ENCODE measurements at places on chromosomes 12 and 14. TPM values are rescaled to one million over a fixed set of nuclear protein-coding genes. Genes with fewer than 3 reads are reported as not detected.

DNA sequence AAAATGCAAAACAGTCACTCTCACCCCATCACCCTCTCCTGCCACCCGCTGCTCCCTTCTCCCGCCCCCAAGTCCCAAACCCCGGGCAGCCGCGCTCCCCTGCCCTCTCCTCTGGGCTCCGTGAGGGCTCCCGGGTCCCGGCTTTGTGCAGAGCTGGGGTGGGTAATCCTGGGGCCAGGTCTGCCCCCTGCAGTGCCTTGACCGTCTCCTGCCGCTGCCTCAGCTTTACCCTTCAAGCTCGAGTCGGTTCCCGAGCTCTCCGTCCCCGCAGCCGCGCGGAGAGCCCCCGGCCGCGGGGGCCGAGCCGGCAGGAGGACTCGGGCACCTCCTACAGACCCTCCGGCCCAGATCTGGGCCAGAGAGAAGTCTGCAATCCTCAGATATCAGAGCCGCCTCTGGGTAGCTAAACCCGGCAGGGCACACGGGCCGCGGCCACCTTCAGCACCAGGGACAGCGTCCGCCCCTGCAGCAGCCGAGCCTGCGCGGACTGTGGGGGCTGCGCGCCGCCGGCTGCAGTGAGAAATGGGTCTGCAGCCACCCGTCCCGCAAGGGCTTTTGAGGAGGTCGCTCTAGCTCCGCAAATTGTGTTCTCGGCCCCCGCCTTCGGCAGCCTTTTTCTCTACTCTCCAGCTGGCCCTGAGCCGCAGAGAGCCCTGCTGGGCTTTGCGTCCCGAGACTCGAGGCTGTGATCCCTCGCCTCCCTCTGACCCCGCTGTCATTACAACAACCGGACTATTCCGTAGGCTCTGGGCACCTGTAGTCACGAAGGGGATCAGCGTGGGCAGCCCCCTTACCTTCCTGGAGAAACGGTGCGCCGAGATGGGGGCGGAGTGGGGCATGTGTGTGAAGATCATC, 1.2 kb downstream of the PRMT8 start:
- DNase-seq = peak; percentile 77

DNA sequence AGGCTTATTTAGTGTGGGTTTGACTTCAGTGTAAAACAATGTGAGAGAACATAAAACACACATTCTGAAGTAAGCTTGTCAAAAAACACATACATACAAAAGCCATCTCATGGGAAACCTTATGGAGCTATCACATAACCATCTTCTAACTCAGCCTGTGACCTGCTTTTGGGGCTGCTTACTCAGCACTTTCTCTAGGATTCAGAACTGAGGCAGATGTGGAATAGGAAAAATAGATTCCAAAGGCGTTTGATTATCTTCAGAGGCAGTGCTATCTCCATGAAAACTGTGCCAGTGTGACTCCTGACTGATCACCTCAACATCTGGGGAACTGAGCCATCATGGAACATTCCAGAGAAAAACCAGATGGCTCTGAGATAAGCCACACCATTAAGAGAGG, 13.5 kb downstream of the HAL start:
- DNase-seq = no peak

- DNase-seq = no peak
Measured at GRCh38 chr14:99322731-99323599, 51.0 kb upstream of the BCL11B start.

The GLI1 gene
- 0.83 TPM for total RNA-seq

- no peak for DNase-seq
Measured at GRCh38 chr12:32302218-32303173, 96.9 kb upstream of the FGD4 start.

The PPM1A gene
- 88.5 TPM for total RNA-seq

The KRT78 gene
- not detected for total RNA-seq

The TAS2R19 gene
- 1.5 TPM for total RNA-seq

- DNase-seq = no peak
Measured at GRCh38 chr12:50642035-50642451, 121.9 kb upstream of the ATF1 start.

DNA sequence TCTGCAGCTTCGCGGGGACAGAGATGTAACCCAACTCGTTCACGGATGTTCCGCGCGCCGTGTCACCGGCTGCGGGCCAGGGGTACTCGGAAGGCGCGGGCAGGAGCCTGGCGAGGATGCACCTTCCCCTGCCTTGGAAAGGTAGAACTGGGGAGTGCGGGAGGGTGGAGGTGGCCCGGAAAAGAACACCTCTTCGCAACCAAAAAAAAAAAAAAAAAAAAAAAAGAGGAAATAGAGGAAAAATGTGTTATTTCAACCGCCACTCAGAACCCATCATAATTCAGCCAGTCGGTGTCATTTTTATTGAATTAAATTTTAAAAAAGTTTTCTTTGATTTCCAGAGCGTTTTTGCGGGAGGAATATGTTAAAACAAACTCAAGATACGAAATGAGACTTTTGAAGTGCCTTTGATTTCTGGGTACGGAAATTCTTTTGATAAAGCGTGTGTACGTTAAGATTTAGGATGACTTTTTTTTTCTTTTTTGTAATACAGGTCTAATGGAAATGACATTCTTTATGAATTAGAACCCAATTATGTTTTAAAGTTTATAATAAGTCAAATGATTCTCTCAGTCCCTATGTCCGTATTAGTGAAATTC, 8.9 kb downstream of the CDKN1B start:
- no peak for DNase-seq

DNA sequence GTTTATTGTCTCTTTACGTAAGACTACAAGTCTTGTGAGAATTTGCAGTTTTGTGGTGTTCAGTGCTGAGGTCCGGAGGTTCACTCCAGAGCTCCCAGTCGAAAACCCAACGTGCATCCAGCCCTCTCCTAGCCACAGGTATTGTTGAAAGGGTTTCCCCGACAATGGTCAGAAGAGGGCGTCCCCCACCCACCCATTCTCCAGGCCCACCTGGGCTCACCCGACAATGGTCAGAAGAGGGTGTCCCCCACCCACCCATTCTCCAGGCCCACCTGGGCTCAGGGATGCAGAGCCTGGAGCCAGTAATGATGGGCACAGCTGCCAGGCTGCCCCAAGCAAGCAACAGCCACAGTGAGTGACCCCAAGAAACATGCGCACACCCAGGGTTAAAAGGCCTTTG, 126.8 kb upstream of the EVL start:
- DNase-seq = no peak

DNA sequence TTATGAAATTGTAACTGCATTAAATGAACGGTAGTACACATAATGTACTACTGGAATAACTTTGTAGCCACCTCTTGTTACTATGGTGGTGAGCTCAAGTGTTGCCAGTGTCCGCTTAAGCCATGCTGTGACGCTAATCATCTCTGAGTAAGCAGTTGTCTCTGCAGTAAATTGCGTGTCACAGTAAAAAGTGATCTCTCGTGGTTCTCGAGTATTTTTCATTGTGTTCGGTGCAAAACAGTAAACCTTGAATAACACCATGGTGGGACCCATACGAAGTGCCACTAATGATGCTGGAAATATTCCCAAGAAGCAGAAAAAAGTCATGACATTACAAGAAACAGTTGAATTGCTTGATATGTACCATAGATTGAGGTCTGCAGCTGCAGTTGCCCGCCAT, 524.8 kb downstream of the SOX5 start:
- no peak for DNase-seq
